ENCODE measurements at places on chromosomes 3 and 15. TPM values are rescaled to one million over a fixed set of nuclear protein-coding genes. Genes with fewer than 3 reads are reported as not detected.

- DNase-seq: no peak
- H3K27ac ChIP-seq: peak overlapping the region; percentile 93
- H3K27me3 ChIP-seq: no peaks in the 10 kb centered on the region
- H3K36me3 ChIP-seq: peaks cover 53% of the 10 kb centered on the region
Observed at GRCh38 chr3:100103558-100104441, 10.5 kb downstream of the FILIP1L start.

The ANKUB1 gene
- not detected for total RNA-seq

DNA sequence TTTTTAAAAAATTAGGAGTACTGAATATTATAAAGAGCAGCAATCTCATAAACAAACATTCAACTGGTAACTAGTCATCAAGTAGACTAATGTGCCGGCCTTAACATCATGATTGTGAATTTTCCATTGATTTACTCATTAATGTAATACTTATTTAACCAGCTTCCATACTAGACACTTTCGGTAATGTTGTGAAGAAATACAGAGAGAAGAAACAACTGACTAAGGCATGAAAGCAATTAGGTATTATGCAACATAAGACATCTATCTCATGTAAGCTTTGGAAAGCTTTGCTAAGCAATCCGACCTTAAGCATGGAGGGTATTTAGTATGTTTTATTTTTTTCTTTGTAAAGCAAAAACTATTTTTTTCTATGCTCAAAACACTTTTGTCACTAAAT, 108.0 kb downstream of the IL1RAP start:
- peaks cover 46% of the 10 kb centered on the region for H3K4me1 ChIP-seq
- no peak for DNase-seq
- no peak overlapping the region for H3K27ac ChIP-seq
- no peaks in the 10 kb centered on the region for H3K27me3 ChIP-seq
- no peak overlapping the region for H3K4me3 ChIP-seq

GRCh38 chr3:171741377-171741776, 68.9 kb downstream of the PLD1 start:
- H3K4me3 ChIP-seq: no peak overlapping the region
- no peaks in the 10 kb centered on the region for H3K36me3 ChIP-seq
